ENCODE measurements at places on chromosomes 1 and 21.

- DNase-seq, result no peak
Observed at GRCh38 chr1:189904509-189904908, 573.2 kb downstream of the BRINP3 start.

DNA sequence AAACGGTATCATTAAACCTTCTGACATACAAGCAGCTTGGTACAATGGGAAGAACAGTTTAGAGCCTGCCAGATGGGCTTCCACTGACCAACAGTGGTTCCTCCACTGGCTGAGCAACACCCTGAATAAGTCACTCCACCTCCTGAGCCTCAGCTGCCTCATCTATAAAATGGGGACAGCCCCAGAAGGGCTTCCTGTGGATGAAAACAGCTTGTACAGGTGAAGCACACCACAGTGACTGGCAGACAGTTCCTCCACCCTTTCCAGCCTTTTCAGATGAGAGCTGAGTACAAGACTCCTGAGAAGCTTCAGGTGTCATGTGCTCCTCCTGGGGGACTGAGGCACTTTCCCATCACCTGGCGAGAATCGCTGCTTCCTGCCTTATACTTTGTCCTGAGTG lies 2.1 kb downstream of the CAPZB start:
- no peak for DNase-seq

- DNase-seq, result no peak
Observed at GRCh38 chr21:27362249-27362648, 395.4 kb upstream of the ADAMTS5 start.

GRCh38 chr21:32256873-32257620 lies 21.8 kb downstream of the MIS18A start:
- DNase-seq, result peak; percentile 65

DNA sequence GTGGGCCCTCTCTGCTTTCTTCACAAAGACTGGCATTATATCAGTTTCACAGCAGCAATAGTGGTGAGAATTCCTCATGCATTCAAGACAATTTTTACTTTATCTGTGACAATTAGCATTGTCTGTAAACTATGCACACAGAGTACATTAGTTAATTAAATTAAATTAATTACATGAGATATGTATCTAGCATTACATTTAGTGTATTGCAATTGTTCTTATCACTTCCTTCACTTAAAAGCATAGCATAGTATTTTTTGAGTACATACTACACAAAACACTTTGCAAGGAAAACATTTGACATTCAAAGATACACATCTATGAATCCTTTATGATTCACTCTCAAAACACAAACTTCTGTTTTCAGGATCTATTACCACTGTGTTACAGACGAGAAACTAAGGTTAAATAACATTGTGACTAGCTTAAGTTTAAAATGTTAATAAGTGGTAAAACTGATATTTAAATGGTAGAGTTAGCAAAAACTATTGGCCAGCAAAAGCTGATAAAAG lies 1542.6 kb downstream of the PLA2G4A start:
- DNase-seq, result no peak

DNA sequence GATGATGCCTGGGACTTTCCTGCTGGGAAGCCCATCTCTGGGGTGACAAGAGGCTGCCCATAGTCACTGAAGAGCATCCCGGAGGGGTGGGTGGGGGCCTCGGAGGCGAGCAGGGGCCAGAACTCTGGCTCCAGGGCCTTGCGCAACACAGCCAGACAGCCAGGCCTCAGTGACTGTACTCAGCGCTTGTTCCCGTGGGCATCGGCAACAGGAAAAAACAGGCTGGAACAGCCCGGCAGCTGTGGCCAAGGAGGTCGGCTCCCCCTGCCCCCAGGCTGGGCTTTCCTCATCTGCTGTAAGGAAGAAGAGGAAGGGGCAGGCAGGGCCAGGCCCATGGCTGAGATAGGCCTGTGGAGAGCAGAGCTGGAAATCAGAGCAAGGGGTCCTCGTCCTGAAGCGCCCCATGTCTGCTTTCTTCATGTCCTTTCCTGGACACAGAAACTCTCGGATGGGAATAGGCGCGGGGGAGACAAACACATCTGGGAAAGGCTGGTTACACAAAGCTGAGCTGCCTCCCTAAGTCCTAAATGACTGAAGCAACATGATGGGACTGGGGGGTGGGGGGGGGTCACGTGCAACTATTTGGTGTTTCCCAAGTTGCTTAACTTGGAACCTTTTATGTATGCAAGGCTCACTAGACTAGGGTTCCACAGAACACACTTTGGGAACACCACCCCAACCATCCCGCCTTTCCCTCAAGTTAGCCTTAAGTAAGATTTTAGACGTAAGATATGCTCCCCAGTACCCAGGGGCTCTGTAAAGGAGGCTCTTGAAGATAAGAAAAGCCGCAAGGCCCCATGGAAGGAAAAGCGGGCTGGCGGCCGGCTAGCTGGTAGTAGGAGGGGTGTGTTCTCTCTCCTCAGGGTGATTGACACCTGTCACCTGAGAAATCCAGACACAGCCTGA lies 30.7 kb downstream of the HSPG2 start:
- no peak for DNase-seq

DNA sequence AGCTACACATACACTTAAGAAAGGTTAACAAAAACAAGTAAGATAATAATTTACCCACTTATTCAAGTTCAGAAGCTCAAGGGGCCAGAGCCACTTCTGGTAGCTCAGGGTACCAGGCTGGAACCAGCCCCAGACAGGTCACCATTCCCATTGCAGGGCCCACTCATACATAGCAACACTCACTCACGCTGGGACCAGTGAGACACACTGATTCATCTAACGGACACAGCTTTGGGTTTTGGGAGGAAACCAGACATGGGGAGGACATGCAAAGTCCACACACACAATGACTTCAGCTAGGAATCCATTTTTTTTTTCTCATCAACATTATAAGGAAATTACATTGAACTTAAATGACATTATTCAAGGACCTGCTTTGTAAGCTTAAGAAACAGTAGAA lies 169.1 kb downstream of the ZC3H11B start:
- DNase-seq, result no peak

- DNase-seq, result no peak
Observed at GRCh38 chr1:155126556-155127104, 1.0 kb upstream of the EFNA1 start.

DNA sequence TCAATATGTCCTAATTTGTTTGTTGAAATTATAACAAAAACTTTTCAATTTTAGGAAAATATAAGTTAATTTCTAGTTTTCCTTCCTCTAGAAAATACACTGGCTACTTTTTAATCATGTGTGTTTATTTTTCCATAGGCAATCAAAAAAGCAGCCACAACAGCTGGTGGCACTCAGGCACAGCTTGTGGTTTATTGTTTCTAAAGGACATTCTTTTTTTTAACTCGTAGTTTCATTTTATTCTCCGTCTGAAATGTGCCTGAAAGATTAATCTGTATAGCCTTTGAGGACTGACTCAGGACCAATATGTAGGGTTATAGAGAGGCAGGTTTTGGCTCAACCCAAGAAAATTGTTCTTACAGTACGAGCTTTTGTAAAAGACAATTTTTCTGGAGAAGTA lies 20.7 kb upstream of the STX12 start:
- DNase-seq, result no peak

DNA sequence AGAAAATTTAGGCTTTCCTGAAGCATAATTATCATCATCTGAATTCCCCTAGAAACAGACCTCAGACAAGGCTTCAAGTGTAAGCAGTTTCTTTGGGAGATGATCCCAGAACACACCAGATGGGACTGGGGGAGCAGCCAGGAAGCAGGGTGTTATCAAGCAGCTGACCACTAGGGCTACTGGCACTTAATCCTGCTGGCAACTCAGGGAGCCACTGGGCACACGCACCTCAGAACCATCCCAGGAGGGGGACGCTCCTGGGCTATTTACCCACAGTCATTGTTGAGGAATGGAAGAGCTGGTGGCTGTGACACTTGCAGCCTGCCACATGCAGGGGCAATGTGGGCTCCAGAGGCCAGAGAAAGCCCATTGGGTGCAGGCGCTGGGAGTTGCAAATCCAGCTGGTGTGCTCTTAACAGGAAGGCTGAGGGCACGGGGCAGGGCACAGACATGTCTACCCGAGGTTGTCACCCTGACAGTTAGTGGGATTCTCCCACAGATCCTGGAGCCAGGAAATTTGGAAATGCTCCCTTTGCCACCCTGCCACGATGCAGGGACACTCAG lies 15.1 kb upstream of the IL22RA1 start:
- DNase-seq, result no peak

GRCh38 chr1:155223047-155223446 lies 14.6 kb downstream of the MTX1 start:
- no peak for DNase-seq

GRCh38 chr1:234969581-234970400 lies 158.8 kb downstream of the TOMM20 start:
- DNase-seq, result no peak

DNA sequence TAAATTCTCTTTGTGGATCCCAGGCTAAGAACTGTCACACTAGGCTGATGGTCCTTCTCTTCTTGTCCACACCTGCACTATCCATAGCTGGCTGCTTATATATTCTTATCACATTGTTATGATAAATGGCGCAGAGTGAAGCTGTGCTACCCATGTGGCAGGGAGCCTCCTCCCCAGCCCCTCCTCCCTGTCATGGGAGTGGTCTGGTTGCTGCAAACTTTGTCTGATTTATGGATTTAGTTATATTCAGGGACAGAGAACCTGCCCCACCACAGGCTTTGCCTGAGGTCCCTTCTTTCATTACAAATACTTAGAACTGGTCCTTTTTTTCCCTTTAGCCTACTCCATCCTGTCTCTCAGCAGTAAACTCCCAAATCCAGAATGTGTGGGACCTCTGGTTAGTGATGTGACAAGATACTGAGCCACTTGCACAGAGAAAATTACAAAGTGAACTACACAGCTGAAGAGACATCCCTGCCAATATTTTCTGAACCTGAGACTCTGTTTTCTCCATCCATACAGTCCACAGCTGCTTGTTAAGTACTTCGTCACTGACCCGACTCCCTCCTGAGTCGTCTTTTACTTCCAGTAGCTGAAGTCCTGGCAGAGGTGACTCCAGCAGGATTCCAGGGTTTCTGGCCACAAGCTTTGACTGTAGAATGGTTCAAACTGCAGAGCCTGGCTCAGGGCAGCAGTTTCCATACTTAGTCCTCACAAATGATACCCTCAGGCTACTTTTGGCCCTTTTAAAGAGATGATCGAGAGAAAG lies 37.6 kb downstream of the PTGFRN start:
- DNase-seq, result no peak

DNA sequence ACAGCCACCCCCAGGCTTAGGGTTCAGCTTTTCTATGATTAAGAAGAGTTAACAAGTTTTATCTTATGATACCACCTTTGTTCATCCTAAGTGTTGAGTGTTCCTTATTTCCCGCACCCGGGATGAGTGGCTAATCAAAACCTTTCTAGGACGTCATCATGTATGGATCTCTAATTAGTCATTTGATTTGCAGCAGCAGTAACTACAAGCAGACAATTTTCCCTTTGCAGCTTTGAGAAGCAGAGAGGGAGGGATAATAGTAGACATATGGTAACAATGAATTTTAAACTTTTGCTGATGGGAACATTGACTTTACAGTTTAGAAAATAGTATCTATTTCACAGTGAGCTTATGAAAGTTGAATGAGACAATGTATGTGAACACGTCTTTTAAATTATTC lies 30.8 kb upstream of the SLC35F3 start:
- DNase-seq, result no peak

DNA sequence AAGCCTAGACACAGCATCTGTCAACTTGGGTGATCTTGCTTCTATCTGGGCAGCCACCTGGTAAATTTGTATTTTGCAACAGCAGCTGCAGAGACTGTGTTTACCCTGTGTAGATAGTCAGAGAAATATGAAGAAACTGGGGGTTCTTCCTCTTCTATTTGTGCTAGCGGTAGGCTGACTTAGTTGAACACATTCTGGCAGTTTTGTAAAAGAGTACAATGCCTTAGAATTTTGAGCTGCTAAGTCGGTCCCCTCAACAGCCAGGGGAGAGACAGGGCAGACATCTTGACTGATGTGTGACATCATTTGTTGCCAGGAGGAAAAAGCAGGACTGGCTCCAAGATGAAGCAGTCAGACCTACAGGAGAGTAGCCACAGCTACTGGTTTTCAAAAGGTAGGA lies 53.7 kb downstream of the KCNJ6 start:
- DNase-seq, result no peak

DNA sequence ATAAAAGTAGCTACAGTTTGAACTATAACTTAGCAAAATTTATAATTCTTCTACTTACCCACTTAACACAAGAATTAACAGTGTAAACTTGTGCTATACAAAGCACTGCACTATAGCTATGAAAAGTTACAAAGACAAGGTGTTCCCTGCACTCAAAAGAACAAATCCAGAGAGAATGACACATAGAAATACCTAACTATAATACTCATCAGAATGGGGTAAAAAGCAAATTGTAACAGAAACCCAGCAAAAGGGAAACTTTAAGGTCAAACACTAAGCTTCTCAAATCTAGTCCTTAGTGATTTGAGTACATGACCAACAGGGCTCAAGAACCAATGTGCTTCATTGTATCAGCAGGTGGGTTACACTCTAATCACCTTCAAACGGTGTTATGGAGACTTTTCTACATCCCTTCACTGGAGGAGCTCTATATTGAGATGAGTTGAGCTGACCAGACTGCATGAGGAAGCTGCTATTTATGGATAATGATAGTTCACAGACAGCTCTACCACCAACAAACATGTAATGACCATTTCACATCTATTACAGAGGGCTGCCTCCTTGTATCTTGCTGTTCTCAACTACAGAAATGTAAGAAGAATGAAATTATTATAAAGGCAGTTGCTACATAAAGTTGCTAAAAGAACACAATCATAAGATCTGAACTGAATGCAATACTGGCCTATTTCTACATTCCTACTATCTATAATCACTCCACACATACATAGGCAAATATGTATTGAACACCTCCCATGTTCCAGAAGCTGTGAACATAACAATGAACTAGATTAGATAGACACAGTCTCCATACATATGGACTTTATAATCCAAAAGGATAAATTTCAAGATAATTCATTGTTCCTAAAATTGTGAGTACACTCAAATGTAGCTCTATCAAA lies 47.6 kb downstream of the PIK3R3 start:
- DNase-seq, result no peak

DNA sequence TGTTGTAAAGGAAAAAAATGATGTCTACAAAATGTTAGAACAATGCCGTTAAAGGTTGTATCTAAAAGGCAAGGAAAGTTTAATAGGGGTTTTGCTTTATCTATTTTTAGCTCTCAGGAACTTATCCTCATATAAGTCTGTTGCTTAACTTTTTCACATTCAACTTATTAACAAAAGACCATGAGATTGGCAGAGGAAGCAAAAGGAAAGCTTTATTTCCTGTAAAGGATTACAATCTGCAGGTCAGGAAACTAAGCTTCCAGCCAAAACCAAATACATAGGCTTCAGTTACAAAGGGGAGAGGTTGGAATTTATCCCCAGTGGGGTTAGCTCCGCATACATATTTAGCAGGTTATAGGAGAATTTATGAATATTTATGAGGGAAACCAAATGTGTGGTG lies 58.7 kb upstream of the KIAA1614 start:
- DNase-seq, result no peak

GRCh38 chr1:184315254-184315653 lies 71.6 kb upstream of the C1orf21 start:
- DNase-seq, result peak; percentile 23

- DNase-seq, result no peak
Observed at GRCh38 chr21:42942244-42942643, 16.8 kb upstream of the ERVH48-1 start.

- peak; percentile 67 for DNase-seq
Observed at GRCh38 chr1:155134880-155135414, 705 bp upstream of the SLC50A1 start.

- no peak for DNase-seq
Observed at GRCh38 chr1:116950517-116951199, 40.9 kb downstream of the PTGFRN start.

Data from AG04449 (cell line).